ENCODE measurements at places on chromosomes 4 and X.

GRCh38 chr4:129152350-129152749 is 56.4 kb downstream of the C4orf33 start:
- no peak for DNase-seq

- peak; percentile 57 for DNase-seq
These were observed 72.8 kb downstream of the SLC9A7 start for GRCh38 chrX:46686003-46686645.

DNA sequence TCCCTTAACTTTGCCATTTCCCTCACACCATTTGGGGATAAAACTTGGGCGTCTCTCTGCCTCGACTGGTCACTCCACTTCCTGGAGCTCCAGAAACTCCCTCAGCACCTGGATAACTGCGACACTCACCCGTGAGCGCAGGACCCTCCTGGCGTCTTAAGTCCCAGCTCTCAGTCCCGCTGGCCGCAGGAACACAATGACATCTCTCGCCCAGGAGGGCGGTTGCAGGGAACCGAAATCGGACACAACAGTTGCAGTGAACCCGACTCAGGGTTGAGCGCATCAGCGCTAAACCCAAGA is 370.9 kb upstream of the SMIM31 start:
- DNase-seq = no peak

- DNase-seq = peak; percentile 82
These were observed 47.9 kb upstream of the RGN start for GRCh38 chrX:47030339-47030738.

- no peak for DNase-seq
These were observed 36.5 kb upstream of the NPFFR2 start for GRCh38 chr4:71995297-71995696.

GRCh38 chrX:24294619-24295018 is 19.2 kb downstream of the SUPT20HL2 start:
- peak; percentile 54 for DNase-seq

DNA sequence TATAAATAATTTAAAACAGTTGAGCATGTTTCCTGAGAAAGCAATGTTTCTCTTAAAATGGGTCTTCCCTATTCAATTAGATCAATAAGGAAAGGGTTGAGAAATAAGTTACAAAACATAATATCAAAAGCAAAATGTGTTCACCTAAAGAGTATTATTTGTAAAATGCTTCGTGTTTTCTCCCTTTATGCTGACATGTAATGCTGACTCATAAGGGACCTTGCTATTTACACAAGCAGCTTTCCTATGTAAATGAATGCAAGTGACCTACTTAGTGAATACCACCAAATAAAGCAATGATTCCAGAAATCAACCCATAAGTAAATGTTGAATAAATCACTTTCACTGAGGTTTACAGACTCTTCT is 91.5 kb downstream of the ELOVL6 start:
- no peak for DNase-seq

DNA sequence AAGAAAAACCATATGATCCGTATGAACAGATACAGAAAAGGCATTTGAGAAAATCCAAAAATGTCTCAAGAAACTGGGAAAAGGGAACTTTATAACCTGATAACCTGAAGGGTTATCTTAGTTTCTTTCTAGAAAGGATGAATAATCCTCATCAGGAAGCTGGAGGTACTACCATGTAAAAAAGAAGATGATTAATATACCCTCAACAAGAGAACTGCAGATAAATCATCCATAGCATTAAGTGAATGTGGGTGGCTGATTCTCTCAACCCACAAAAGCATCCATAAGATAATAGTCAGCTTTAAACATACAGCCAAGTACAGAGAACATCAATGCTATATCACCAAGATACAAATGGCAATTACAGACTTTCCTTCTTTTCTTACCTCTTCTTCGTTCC is 26.4 kb downstream of the ANAPC10 start:
- no peak for DNase-seq

DNA sequence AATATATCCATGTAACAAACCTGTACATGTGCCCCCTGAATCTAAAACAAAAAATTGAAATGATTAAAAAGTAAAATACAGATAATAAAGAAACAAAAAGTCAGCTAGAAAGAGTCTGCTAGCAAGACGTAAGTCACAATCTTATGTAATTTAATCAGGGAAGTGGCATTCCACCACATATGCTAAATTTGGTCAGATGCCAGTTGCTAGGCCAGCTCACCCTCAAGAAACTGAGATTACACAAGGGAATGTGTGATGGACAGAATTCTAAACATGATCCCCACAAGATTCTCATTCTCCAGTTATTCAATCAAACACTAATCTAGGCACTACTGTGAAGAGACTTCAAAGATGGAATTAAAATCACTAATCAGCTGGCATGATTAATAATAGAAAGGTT is 689.3 kb downstream of the CENPC start:
- DNase-seq = peak; percentile 13

DNA sequence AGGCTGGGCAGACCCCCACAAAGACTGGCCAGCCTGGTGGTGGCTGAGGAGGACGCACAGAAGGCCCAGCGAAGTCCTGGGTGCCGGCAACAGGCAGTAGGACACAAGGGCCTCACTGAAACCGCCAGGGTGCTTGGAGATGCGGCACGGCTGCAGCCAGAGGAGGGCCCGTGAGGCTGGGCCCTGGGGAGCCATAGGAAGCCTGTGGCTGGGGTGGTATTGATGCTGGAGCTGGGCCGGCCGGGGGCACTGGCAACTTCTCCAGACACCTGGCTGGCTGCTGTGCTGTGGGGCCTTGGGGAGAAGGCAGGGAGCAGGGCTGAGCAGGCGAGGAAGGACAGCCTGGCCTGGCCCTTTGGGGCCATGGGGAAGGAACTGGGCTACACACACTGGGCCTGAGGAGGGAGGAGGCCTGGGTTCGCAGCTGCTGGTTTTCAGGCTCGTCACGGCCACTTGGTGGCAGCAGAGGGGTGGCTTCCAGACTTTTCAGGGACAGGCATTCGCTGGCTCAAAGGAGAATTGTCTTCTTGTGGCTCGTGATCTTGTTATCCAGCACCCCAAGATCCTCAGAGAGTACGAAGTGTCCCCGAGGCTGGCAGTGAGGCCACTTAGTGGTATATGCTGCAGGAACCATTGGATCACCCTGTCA is 37.2 kb downstream of the ATP2B3 start:
- DNase-seq = peak; percentile 80

GRCh38 chrX:109629310-109629709 is 4.3 kb upstream of the KCNE5 start:
- DNase-seq = peak; percentile 72

- DNase-seq = no peak
These were observed 182.2 kb upstream of the STK26 start for GRCh38 chrX:131840799-131841495.

GRCh38 chr4:151833174-151833573 is 72.4 kb upstream of the GATB start:
- DNase-seq = no peak

DNA sequence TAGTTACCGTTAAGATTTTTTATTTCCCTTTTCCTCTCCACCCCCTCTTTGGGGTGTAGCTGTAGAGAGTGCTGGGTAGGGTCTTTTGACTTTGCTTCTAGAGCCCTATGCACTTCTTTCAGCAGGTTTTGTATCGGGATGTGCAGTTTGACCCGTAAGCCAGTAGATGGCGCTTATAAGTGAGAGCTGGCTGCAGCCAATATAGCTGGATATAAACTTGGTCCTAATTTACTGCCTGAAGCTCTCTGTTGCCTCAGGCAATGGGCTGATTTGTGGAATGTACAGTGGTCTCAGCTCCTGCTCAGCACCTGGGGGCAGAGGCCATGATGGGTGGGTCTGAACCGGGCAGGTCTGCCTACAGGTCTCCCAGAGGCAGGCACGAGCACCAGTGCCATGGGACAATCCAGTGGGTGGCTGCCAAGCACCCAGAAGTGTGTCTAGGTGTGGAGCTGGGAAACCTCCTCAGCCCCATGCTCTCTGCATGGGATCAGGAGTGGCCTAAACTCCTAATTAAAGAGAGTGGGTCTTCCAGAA is 146.5 kb downstream of the SPANXN1 start:
- no peak for DNase-seq

DNA sequence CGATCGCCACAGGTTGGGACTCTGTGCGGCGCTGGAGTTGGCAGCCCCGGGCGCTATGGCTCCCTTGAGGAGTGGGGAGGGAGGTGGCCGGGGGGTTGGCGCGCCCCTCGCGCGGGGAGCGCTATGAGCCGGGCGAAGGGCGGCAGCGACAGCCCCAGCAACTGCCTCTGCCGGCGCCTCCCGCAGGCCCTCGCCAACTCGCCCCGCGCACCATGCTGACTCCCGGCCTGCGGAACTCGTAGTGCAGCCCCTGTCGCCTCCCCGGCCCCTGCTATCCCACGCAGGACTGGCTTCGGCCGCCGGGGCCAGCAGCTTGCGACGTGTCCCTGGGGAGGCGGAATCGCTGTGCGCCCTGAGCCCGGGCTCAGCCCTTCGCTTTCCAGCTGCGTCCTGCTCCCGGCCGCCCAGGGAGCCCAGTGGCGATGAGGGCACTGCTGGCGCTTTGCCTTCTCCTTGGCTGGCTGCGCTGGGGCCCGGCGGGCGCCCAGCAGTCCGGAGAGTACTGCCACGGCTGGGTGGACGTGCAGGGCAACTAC is 415 bp downstream of the SHISA3 start:
- DNase-seq = peak; percentile 15

GRCh38 chr4:18859468-18859867 is 837.9 kb upstream of the LCORL start:
- DNase-seq = no peak

DNA sequence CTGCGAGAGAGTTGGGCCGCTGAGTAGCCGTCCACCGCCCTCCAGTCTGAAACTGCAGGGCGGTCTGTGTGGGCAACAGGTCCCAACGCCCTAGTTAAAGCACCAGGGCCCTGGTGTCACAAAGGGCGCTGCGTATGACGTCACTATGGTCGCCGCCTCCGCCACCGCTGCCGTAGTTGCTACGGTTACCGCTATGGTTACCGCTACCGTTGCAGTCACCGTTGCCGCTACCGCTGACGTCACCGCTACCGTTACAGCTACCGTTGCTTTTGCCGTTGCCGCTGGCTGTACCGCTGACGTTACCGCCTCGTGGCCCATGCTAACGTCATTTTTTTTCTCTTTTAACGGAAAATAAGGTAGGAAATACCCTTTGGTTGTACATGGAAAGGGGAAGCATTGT is at the start of gene PPP1R2C:
Gene PPP1R2C, minus strand, starts transcription at position 68 of the 400 bp plus-strand sequence. CDS start 84 bp downstream, outside the sequence.
- no peak for DNase-seq

- DNase-seq = no peak
These were observed 23.0 kb upstream of the MSANTD1 start for GRCh38 chr4:3225936-3226335.

DNA sequence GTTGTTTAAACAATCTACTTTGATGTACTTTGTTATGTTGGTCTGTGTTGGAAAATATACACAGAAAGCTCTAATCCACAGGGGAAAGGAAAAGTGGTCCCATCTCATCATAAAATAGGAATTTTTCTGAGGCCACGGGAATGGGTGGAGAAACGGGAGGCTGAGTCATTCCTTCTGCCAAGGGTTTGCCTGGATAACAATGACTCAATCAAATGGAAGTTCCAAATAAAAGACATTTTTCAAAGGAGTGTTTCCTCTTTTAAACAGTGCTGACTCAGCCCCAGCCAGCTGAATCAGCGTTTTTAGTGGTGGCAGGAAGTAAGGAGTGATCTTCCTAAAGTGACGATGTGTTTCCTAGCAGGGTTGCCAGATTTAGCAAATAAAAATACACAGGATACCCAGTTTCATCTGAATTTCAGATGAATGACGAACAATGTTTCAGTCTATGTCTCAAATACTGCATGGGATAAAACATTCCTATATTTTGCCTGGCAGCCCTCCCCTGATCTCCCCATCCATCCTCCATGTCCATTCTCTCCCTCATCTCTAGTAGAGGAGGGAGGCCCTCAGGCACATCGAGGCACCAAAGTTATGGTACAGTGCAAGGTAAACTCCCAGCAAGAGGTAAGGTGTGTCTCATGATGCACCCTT is 345.4 kb upstream of the GATB start:
- DNase-seq = peak; percentile 53

DNA sequence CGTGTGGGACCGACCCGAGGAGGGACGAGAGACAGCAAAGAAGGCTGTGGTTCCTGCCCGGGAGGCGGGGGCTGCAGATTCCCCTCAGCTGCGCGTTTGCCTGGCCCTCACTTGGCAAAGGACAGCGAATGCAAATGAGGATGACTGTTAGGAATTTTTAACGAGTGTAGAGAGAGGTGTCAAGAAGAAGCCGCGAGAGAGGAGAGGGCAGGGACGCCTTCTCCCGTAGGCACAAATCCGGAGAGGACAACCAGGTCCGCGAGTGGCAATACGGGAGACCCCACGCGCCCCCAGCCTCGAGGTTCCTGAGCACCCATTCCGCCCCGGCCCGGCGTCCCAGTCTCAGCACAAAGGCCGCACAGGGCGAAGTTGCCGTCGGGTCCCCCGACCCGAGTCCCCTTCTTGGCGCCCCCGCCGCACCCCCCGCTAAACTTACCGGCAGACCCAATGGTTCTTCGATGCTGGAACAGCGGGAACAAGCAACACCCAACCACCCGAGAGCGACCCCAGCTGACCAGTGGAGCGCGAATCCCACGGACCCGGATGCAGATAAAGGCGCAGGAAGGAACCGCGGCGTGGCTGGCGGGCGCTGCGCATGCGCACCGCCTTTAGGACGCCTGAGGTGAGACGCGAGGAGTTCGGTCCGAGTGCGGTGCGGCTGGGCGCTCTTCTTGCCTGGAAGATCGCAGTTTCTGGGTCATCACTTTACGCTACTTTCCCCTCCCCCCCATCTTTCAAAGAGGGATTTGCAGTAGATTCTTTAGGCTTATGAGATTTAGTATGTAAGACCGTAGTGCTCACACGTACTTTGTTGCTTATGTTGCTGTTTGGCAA is at the start of gene GNPDA2:
Gene GNPDA2, minus strand, starts transcription at position 519 of the 834 bp plus-strand sequence. CDS start 4,349 bp downstream, outside the sequence.
- peak; percentile 95 for DNase-seq

DNA sequence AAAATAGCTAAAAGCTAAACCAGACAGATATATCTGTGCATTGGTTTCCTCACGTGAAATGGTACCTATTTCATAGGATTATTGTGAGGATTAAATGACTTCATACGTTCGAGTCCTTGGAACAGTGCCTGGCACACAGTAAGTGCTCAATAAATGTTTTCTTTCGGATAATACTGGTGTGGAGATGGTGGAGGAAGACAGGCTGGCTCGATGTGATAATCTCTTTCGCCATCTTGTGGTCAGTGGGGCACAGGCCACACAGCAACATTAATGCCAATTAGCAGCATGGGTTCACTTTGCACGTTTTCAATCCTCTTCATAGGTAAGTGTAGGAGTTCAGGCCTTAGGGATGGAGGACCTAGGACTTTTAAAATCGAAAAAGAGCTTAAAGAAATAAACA is 9.3 kb downstream of the PAGE4 start:
- peak; percentile 31 for DNase-seq

DNA sequence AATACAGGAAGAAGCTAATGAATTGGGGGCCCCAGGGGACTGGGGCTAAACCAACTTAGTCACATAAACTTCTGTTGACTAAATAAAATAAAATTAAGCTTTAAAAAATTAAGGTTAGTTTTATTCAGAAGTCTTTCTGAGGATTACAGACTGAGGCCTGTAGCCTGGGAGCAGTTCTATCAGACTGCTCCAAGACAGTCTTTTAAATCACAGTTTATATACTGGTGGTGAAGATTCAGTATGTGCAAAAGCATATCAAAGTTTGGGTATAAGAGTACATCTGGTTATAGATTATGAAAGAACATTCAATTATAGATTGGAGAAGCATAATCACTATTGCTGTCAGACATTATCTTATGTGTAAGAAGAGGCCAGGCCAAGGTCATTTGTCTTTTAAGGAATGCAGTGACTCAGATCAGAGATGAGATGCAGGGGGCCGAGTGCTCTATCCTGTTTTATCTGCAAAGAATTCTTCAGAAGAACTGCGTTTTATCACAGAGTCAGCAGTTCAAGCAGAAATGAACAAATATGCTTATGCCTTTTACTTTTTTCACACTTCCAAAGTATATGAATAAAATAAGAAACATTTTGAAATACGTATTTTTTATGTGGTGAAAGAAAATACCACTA is 109.4 kb downstream of the PDHA2 start:
- DNase-seq = no peak

- DNase-seq = no peak
These were observed 67.3 kb upstream of the HHIP start for GRCh38 chr4:144578681-144579080.
